ENCODE measurements at places on chromosomes 5 and 9.

DNA sequence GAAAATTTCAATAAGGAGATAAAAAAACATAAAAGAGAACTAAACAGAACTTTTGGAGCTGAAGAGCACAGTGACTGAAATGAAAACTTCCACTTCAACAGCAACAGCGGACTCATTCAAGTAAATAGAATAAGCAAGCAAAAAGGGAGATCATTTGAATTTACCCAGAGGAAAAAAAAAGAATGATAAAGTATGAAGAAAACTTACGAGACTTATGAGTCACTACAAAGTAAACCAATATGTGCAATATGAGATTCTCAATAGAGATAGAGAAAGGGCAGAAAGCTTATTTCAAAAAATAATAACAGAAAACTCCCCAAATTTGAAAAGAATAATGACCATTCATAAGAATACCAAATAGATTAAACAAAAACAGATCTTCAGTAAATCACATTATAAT, 1605.7 kb upstream of the CDH6 start:
- DNase-seq: no peak

DNA sequence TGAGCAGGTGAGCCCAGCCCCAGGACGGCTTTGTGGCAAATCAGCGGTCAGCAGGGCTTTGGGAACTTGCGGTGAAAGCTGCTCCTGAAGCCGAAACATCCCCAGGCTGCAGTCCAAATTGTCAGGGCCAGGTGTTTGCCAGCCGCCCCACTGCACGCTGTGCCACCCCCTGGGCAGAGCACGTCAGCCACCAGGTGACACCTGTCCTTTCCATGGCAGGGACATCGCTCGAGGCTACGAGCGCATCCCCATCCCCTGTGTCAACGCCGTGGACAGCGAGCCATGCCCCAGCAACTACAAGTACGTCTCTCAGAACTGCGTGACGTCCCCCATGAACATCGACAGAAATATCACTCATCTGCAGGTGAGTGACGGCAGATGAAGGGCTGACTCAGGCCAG, 64.4 kb upstream of the CACNA1B start:
- no peak for DNase-seq

DNA sequence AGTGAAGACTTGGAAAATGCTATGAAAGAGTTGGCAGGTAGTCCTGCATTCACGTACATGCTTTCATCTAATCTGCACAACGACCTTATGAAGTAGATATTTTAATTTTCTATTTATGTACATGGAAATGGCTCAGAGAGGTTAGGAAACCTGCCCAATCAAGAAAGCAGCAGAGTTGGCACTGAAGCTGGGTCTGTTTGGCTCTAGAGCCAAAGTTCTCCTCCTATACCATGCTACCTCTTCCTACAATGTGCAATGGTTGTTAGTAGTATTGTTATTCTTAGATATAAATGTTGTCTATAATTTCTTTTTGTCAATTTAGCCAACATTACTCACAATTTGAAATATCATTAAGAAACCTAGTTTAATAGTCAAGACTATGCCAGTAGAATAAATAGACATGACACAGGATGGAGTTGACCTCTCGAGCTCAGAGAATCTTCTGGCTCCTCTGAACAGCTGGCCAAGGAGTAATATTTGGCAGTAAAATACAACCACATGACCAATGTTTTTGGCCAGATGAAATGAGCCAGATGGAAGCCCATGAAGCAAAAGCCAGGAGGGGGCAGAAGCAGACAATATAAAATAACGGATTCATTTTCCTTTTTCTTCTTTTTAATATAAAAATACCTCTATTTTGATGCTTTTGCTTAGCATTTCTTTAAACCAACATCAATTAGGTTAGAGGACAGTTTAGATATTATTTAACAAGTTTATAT, 542.3 kb downstream of the PDE4D start:
- DNase-seq: no peak

DNA sequence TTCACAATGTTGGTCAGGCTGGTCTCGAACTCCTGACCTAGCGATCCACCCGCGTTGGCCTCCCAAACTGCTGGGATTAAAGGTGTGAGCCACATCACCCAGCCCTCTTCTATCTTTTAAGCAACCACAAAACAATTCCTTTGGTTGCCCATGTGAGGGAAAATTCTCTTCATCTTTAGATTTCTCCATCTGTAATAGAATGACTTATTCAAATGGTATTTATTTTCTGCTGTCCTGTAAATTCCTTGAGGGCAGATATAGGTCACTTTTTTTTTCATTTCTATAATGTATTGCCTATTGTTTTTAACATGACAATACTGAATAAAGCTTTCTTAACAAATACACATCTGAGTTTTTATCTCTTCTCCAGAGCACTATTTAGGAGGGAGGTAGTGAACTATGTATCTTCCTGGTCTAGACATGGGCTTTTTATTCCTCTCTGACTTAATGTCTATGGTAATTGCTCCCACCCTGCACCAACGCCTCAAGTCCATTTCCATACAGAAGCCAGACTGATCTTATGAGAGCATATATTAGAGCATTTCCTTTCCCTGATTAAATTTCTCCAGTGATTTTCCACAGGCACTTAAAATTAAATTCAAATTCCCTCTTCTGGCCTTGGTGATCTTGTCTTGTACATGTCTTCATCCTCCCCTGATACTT, 595.6 kb downstream of the CAAP1 start:
- DNase-seq: no peak

DNA sequence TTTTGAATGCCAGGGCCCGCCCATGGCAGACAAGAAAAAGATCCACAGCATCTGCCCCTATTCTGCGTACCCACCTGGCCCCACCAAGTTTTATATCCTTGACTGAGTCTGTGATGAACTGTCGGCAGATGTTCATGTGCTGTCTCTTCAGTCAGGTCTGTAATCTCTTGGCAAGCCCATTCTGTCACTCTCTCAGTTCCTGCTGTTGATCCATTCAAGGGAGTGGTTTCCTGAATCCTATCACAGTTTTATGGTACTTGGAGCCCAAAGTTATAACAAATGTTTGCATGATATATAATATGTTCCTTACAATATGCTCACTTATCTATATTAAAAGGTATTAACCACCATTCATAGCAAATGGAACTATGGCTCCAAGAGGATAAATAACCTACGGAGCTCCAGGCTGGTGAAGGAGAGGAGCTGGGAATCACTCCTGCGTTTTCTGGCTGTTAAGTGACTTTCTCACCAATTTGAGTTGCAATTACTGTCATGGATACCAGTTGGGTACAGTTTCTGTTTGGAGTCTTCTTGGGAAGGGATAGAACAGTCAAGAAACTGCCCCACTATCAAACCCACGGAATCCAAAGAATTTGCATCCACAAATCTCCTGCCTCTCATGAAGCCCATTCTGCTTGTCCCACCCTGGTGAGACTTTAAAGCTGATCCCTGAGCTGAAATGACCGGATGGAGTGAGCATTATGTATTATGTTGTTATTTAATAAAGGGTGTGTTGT, 103.4 kb upstream of the SPRY4 start:
- DNase-seq: no peak

GRCh38 chr5:74412066-74412465, 228.5 kb downstream of the ENC1 start:
- no peak for DNase-seq

DNA sequence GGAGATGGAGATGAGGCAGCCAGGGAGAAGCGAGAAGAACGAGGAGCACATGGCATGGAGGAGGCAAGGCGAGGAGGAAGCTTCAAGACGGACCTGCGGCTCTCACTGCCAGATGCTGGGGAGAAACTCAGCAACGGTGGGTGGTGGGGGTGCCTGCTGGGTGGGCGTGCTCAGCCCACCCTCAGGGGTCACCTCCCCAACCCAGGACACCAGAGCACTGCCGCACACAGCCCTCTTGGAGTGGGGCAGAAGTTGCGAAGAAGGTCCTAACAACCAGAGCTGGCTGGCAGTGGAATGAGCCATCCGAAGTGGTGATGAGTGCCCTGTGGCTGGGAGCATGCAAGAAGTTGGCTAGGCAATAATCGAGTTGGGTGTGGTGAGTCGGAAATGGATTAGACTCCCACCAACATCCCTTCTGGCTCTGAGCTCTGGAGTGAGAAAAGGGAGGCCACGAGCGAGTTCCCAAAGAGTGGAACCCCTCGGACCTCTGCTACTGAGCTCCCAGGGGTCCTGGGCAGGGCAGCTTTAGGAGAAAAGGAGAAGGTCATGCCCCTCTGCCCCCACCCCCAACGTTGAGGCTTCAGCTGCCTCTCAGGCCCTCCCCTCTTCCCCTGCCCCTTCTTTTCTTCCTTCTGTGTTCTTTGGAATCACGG, 212.7 kb upstream of the MVB12B start:
- DNase-seq: no peak

- no peak for DNase-seq
Observed at GRCh38 chr5:96756985-96757384, 50.8 kb downstream of the ERAP1 start.

DNA sequence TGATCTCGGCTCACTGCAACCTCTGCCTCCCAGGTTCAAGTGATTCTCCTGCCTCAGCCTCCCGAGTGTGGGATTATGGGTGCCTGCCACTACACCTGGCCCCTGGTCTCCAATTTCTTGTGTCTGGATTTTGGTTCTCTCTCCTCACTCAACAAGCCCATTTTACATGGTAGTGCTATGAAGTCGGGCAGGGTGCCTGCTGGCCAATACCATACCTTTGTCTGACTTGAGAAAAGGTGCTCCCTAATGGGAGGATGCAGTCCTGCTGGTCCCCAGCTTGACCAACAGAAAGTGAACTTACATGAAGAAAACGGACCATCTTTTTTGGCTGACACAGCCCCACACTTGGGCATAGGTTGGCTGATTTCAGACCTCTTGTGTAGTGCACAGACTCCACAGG, 21.6 kb upstream of the PTGS1 start:
- no peak for DNase-seq

GRCh38 chr9:125240649-125240999, 519 bp downstream of the HSPA5 start:
- DNase-seq: no peak

DNA sequence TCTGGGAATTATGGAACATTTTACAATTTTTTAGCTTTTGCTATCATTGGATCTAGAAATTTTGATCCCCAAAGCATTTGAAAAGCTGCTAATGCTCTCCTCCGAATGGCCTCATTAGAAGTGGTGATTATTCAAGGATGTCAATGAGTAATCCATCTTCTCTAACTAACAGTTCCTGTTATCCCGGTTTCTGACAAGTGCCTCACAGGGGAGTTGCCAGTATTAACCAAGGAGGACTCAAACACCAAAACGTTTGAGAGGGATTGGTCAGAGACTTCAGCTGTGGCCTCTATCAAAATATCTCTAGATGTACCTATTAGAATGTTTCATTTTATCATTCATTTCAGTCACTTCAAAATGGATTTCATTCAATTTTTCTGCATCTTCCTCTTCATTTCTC, 208.3 kb upstream of the ITGA1 start:
- DNase-seq: no peak

- DNase-seq: no peak
Observed at GRCh38 chr5:126647071-126647470, 46.3 kb downstream of the PHAX start.

GRCh38 chr5:133029416-133029815, 3.1 kb upstream of the ZCCHC10 start:
- no peak for DNase-seq

- DNase-seq: no peak
Observed at GRCh38 chr9:34151398-34151797, 24.9 kb upstream of the DCAF12 start.

DNA sequence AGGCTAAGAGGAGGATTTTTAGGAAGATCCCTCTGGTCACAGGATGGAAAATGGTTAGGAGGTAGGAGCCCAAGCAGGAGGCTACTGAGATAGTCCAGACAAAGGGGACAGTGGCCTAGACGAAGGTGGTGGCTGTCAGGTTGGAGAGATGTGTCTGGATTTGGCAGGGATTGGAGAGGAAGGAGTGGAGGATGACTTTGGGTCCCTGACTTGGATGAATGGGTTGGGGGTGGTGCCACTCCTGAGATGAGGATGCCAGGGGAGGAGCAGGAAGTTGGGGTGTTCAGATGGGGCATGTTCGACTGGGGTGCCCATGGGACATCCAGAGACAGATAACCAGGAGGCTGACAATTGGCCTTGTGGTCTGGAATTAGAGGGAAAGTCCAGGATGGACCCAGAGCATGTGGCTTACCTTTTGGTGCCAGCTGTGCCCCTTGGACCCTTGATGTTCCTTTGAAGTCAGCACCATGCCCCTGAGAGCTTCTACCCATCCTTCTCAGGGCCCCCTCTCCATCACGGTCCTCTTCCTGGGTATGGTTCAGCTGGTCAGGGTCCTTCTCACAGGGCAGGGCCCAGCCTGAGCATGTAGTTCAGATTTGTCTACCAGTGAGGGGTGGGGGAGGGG, 15.1 kb upstream of the IGFBPL1 start:
- DNase-seq: no peak

- no peak for DNase-seq
Observed at GRCh38 chr9:136328622-136329041, 1.3 kb downstream of the GPSM1 start.

DNA sequence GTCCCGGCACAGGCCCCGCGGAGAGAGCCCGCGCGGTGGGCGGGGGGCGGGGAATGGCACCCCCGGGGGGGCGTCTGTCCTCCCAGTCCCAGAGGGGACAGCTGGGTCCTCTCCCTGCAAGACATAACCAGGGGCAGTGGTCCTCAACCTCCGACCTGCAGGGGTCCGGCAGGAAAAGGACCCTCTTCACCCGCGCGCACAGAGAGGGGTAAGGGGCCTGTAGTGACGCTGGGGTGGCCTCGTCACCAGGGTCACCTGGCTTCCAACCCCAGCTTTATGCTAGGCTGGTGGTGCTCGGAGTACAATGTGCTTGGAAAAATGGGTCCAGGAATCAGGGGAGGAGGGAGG, 34.2 kb downstream of the LHX2 start:
- no peak for DNase-seq

DNA sequence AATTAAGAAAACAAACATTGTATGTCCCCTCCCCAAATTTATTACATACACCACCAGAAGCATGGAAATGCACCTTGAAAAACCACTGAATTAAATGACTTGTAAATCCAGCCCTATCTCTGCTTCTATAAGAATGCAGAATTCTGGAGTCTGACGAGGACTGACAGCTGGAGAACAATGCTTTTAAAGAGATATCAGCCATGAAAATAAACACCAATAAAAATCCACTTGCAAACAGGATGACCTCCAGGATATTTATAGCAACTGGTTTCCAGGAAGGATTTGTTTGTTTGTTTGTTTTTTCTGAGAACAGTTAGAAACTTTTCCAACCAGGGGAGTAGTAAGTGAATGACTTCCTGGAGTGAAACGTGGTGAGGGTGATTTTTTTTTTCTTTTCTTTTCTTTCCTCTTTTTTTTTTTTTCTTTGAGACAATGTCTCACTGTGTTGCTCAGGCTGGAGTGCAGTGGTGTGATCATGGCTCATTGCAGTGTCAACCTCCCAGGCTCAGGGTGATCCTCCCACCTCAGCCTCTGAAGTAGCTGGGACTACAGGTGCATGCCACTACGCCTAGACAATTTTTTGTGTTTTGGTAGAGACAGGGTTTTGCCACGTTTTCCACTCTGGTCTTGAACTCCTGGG, 38.7 kb upstream of the SLC36A1 start:
- DNase-seq: no peak
